Nephron progenitor cell (in vitro differentiated cells): ENCODE measurements at places on chromosomes 7 and 10.
A peak's percentile ranks its signal among the peaks of the same experiment; 100 is the strongest.

DNA sequence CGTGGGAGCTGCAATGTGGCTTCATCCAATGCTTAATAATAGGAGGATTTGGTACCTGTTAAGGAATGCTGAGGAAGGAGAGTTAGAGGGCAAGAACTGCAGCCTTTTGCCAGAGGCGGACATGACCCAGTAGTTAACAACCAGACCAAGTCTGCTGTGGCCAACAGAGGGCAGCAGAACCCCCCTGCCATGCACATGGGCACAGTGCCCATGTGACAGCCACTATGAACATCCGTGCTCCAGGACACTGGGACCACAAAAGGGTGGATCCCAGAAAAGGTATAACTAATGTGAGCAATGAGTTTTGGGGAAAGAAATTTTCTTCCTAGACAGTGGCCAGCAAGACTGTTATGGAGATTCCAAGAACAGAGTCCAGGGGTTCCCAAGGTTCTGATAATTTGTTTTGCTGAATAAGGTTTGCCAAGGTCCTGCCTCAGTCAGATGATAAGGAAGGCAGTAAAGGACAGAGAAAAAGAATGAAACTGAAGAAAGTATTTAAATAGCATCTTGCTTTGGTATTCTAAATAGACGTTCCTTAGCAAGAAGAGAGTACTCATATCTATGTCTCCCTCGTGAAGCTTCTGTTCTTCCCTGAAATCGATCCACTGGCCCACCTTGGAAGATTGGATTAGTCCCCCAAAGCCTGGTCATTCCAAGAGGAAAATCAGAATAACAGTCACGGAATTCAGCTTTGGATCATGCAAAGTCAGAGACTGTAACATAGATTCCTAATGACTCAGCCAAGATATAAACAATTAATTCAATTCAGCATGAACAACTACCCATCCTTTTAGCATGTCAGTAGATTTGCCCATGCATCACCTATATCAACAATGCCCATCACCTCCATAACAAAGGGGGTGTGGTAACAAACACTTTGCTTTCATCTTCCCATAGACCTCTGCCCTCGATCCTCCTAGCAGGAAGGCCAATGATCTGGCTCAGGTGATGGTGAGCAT, 56.0 kb downstream of the LGI1 start:
- no peaks in the 10 kb centered on the region for H3K36me3 ChIP-seq
- H3K27ac ChIP-seq = no peak overlapping the region
- peak; percentile 54 for DNase-seq
- no peak overlapping the region for H3K4me3 ChIP-seq
- peaks cover 19% of the 10 kb centered on the region for H3K27me3 ChIP-seq

- no peaks in the 10 kb centered on the region for H3K4me1 ChIP-seq
- H3K36me3 ChIP-seq = peaks cover 14% of the 10 kb centered on the region
- no peak overlapping the region for H3K27ac ChIP-seq
- no peak overlapping the region for H3K4me3 ChIP-seq
- no peak for DNase-seq
- peaks cover 3% of the 10 kb centered on the region for H3K27me3 ChIP-seq
These were observed 40.2 kb downstream of the PRTFDC1 start for GRCh38 chr10:24912215-24912614.

DNA sequence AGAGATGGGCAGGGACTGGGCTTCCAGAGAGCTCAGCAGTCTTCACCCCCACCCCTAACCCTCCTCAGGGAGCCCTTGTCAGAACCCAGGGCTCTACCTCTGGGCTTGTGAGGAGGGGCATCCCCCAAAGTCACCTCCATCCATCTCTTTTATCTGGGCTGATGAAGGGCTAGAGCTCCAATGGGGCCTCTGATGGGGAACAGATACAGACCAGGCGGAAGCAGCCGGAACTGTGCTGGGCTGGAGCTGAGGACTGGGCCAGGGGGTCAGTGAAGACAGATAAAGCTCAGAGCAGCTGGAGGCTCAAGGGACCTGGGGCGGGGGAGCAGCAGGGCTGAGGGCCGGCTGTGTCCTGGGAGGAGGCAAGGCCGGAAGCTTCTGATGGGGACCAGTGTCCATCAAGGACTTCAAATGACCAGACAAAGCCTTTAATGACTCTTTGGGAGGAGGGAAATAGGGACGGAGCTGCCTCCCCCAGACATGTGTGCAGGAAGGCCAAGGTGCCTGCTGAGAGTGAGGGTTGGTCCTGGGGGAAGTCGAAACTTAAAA, 10.2 kb downstream of the KAZALD1 start:
- DNase-seq = no peak
- peaks cover 78% of the 10 kb centered on the region for H3K27me3 ChIP-seq
- peak overlapping the region; percentile 53 for H3K4me3 ChIP-seq
- peaks cover 58% of the 10 kb centered on the region for H3K4me1 ChIP-seq

- peaks cover 12% of the 10 kb centered on the region for H3K27me3 ChIP-seq
- H3K4me1 ChIP-seq = peaks cover 42% of the 10 kb centered on the region
- no peak overlapping the region for H3K4me3 ChIP-seq
- H3K36me3 ChIP-seq = no peaks in the 10 kb centered on the region
These were observed 133.4 kb downstream of the EVX1 start for GRCh38 chr7:27375958-27376357.

DNA sequence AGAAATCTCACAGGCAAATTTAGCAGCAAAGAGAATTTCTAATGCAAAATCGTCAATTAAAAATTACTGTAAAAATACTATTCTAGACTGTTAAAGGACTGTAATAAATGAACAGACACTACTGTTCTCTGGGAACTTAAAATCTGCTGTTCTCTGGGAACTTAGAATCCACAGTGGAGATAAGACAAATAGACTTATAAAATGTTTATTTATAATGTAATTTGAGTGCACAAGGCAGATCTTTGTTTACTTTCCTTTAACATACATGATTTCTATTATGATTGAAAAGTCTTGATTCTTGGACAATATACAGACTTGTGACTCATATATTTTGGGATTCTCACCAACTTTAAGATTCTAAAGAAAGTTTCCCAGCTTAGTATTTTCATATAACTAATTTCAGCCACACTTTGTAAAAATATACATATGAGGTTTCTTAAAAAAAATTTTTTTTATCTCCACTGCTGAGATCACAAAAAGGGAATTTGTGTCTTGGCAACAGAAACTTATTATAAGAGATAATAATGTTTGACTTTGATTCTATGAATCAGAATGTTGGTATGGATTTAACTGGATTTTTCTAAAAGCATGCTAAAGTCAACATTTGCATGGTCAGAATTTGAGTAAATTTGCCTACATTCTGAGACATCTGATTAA, 166.3 kb upstream of the RHOBTB1 start:
- no peak overlapping the region for H3K27ac ChIP-seq
- DNase-seq = no peak
- H3K36me3 ChIP-seq = no peaks in the 10 kb centered on the region
- no peaks in the 10 kb centered on the region for H3K27me3 ChIP-seq
